ENCODE measurements at places on chromosomes 5 and 9.

DNA sequence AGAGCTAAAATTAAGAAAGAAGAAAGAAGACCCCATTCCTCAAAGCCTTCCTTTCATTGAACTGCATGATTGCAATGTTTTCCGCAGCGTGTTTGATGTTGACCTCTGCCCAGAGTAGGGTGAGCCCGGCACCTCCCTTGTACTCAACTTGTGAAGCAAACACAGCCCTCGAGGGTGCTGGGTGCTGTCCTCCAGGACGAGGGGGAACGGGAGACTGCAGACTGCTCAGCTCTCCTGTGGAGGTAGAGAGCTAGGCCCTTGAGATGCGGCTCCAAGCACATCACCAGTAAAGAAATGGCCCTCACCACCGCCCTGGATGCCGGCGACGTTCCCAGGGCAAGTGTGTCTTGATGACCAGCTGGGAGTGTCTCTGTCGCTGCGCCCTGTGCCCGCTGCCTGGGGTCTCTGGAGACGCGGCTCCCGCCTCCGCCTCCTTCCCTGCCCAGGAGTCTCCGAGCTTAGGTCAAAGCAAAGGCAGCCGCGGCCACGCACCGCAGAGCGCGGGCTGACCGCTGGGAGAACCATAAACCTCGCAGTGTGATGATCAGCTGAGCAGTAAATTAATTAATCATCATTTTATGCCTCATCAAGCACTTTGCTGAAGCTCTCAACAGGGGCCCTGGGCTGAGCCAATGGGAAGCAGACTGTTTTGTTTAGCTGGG is 108.7 kb downstream of the IRX2 start:
- no peak for DNase-seq

GRCh38 chr5:68053202-68053601 is 162.4 kb upstream of the PIK3R1 start:
- DNase-seq: no peak

- no peak for DNase-seq
Measured at GRCh38 chr5:113922343-113922742, 408.8 kb downstream of the YTHDC2 start.

- no peak for DNase-seq
Measured at GRCh38 chr5:15694696-15695214, 194.8 kb downstream of the FBXL7 start.

- no peak for DNase-seq
Measured at GRCh38 chr5:79122973-79123372, 11.4 kb downstream of the BHMT start.

GRCh38 chr5:172850454-172850797 is 16.4 kb downstream of the ERGIC1 start:
- no peak for DNase-seq

- DNase-seq: no peak
Measured at GRCh38 chr9:35254237-35254636, 92.4 kb downstream of the UNC13B start.

DNA sequence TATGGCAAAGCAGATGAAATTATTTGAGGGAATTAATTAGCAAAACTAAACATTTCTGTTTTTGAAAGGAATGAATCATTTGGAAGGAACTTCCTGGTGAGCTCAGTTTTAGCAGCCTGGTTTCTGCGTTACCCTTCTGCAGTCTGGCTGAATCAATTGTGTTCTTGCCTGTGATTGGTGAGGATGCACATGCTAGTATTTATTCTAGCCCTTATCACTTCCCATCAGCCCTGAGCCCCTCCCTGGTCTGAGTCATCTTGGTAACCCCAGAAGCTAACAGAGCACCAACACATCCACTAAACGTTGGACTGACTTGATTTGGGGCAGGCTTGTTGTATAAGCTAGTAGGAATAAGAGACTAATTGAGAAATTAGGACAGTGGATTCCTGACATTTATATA is 6.6 kb downstream of the TJP2 start:
- no peak for DNase-seq

DNA sequence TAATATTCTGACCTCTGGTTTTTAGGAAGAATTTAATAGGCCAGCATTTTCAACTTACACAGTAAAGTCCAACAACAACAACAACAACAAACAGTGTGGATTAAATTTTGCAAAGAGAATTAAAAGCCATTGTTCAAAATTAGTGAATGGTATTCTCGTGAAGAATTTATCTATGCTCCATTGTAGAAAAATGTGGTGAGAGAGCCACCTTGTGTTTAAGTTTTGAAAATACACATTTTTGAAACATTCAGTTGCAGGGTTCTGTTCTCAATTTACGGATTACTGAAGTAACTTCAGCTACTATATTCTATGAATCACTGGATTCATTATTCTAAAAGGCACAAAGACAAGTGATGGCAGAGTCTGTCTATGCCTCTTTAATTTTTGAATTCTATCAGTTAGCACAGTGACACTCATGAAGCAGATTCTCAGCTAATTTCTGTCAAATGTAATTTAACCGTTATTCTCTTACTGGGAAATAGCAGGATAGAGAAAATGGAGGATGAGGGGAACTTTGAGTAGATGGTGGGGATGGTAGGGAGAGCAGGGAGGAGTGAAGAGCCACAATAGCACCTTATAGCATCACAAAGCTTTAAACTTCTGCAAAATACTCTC is 11.0 kb downstream of the CCDC152 start:
- DNase-seq: no peak

- DNase-seq: no peak
Measured at GRCh38 chr5:116664988-116665387, 90.4 kb upstream of the SEMA6A start.

DNA sequence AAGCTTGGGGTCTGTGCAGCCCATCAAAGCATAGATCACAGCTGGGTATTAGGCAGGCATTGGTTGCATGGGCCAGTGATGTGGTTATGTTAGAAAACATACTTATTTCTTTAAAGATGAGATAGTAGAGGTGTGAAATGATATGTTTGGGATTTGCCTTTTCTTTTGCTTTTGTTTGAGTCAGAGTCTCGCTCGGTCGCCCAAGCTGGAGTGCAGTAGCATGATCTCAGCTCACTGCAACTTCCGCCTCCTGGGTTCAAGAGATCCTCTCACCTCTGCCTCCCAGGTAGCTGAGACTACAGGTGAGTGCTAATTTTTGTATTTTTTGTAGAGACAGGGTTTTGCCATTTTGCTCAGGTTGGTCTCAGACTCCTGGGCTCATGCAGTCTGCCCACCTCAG is 84.8 kb downstream of the PDE6A start:
- no peak for DNase-seq

- DNase-seq: no peak
Measured at GRCh38 chr5:151779531-151780125, 7.9 kb downstream of the G3BP1 start.

DNA sequence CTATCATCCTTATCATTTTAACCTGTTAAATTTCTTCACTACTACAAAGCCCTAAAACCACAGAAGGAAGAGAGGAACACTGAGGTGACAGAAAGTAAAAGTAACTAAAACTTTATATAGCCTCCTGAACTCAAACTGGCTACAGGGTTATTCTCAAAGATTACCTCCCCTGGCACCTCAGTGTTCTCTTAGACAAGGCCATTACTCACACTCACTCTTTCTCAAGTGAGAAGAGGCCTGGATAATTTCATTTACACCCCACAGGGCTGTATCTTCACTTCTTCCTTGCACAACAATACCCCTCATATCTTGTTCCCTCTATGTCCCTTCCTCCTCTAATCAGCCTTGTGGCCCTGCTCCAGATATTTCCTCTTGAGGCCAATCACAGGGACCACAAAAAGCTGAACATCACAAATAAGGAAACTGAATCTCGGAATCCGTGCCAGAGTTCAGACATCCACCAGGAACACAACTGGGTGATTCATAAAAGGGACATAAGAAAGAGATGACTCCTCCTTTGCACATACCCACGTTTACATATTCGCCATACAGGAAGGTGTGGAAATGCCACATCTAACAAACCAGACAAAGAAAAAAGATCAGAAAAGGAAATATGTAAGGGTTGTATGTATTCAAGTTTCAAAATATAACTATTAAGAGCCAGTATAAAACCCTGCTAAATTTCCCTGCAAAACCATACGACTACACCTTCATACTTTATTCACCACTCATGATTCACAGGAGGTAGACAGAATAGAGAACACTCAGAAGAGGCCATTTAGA is 1.7 kb upstream of the KLHL3 start:
- peak; percentile 45 for DNase-seq

- no peak for DNase-seq
Measured at GRCh38 chr9:132283863-132284262, 70.9 kb downstream of the SETX start.

- DNase-seq: no peak
Measured at GRCh38 chr5:180238631-180239030, 29.6 kb upstream of the RASGEF1C start.

- no peak for DNase-seq
Measured at GRCh38 chr5:144196612-144197011, 25.9 kb downstream of the KCTD16 start.

DNA sequence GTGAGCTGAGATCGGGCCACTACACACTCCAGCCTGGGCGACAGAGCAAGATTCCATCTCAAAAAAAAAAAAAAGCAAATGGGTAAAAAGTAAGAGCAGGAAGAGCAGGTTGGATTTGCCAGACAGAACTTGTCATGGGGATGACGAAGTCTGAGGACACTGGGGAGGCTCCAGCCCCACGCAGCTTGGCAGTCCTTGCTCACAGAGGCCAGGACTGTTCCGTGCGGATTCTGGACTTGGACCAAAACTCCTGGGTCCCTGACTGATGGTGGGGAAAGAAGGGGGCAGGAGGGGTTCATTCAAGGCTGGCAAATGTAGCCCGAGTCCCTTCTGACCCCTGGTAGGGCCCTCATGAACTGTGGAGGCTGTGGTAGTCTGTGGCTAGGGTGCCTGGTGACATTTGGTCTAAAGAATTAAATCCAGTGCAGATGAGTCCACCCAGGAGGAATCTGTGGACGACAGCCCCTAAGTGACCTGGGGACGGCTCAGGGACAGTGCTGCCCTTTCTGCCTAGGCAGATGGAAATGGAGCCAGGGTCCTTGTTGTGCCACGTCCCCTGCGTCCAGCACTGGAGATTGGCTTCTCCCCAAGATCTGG is 3.1 kb downstream of the FGD3 start:
- no peak for DNase-seq

- no peak for DNase-seq
Measured at GRCh38 chr5:54367844-54368243, 57.5 kb upstream of the ARL15 start.

- DNase-seq: no peak
Measured at GRCh38 chr5:54590824-54591223, 73.3 kb downstream of the SNX18 start.

- no peak for DNase-seq
Measured at GRCh38 chr9:99749641-99750040, 72.0 kb upstream of the NR4A3 start.

GRCh38 chr5:175671013-175671412 is 13.1 kb downstream of the HRH2 start:
- DNase-seq: no peak

GRCh38 chr5:172411484-172412072 is 42.7 kb downstream of the SH3PXD2B start:
- DNase-seq: no peak

DNA sequence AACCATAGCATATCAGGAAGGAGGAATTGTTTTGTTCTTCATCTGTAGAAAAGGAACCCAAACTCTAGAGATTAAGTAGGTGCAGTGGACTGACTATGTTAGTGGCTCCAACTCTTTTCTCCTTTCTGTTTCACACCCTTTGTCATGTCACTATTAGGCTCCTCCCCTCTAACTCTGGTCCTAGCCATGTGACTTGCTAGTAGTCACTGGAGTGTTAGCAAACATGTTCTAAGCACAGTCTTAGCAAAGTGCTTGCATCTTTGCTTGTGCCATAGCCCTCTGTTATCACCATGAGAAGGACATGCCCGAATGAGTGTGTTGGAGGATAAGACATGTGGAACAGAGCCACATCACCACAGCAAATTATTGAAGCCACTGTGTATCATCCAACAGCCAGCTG is 55.4 kb upstream of the PPP3R2 start:
- no peak for DNase-seq

- no peak for DNase-seq
Measured at GRCh38 chr5:125064621-125065438, 318.4 kb upstream of the ZNF608 start.

DNA sequence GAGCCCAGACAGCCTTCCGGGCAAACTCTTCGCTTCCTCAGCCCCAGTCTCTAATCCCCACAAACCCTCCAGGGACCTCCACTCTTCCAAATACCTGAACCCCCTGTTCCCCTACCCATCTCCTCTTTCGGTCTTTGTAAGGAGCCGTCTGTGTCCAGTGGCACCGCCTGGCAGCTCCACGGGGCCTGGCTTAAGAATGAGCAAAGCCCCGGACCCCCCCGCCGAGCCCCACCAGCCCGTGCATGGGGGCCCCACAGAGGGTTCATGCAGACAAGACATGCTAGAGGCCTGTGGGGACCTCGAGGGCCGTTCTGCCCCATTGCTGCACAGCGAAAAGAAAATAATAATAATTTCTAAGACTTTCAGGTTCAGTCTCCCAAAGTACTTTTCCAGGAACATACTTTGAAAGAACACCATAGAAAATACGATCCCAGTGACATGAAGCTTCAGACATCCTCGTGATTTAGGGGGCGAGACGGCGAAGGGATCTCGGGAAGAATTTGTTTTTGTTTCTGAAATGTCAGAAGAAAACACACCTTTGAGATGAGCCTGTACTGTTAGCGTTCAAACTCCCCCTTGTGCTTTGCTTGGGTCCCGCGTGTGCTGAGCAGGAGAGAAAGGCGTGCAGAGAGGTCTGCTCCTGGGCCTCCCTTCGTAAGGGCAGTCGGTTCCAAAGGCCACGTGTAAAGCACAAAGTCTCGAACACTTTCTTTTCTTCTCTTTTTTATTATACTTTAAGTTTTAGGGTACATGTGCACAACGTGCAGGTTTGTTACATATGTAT is 49.2 kb downstream of the IRX2 start:
- DNase-seq: no peak

DNA sequence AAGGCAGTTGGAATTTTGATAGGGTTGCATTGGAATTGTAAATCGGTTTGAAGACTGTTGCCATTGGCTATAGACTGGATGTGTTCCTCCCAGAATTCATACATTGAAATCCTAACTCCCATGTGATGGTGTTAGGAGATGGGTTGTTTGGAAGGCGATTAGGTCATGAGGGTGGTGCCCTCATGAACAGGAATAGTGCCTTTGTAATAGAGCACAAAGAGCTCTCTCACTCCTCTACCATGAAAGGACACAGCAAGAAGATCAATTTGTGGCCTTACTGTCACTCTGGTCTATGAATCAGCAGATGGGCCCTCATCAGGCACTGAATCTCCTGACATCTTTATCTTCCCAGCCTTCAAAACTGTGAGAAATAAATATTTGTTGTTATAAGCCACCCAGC is 133.2 kb downstream of the PARP8 start:
- no peak for DNase-seq

DNA sequence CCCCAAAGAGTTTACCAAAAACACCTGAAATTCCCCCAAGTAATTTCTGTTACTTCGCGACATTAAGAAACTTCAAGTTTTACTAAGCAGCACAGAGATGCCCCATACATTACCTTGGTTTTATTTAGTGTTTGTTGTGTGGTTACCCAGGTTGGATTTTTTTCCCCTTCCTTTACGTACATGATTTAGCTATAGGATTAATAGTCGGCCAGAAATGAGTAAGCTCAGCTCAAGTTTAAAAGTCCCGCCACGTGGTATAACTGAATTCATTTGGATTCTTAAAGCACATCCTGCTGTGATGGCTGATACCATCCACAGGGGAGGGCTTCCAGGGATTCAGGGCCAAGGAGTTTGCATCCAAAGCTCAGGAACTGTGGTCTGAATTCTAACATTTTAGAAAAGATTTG is 75.9 kb downstream of the DAP start:
- DNase-seq: no peak

- no peak for DNase-seq
Measured at GRCh38 chr5:116153687-116154174, 68.9 kb downstream of the COMMD10 start.

GRCh38 chr5:127029581-127030258 is 638 bp downstream of the MARCHF3 start:
- peak; percentile 52 for DNase-seq

Measured in activated T-cell treated with anti-CD3 and anti-CD28 coated beads, Interleukin-2, amount 50 U/mL, for 1 hour (primary cell).